ENCODE measurements at places on chromosomes 11 and 22.

DNA sequence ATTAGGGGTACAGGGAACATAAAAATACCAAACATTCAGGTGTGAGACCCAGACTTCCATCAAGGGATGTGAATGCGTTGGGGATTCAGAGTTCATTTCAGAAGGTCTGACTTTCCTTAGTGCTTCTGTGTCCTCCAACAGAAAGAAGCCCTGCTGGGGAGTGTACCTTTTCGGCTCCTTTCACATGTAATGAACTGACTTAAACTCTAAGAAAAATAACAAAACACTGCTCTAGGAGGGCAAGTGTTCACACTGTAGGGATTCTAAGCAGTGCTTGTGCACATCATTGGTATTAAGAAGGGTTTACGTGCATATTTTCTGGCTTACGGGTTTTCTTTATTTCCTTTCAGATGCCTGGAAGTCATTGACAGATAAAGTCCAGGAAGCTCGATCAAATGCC, 15.7 kb upstream of the TTC36 start:
- DNase-seq = no peak

DNA sequence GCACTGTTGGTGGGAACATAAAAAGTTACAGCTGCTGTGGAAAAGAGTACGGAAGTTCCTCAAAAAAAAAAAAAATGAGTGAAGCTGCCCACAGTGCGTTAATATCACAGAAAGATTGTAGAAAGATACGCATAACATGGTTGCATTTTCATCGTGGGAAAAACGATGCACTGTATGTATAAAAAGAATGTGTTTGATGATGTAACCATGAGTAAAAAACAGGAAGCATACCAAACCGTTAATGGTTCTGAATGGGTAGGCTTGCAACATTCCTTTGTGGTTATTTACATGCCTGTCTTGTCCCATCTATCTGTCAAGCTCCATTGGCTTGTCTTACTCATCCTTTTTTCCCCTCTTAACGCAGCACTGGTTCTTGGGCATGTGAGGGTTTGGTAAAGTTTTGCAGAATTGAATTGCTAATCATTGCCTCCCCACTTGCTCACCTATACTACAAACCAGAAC, 33.8 kb upstream of the DKK3 start:
- DNase-seq = peak; percentile 96

DNA sequence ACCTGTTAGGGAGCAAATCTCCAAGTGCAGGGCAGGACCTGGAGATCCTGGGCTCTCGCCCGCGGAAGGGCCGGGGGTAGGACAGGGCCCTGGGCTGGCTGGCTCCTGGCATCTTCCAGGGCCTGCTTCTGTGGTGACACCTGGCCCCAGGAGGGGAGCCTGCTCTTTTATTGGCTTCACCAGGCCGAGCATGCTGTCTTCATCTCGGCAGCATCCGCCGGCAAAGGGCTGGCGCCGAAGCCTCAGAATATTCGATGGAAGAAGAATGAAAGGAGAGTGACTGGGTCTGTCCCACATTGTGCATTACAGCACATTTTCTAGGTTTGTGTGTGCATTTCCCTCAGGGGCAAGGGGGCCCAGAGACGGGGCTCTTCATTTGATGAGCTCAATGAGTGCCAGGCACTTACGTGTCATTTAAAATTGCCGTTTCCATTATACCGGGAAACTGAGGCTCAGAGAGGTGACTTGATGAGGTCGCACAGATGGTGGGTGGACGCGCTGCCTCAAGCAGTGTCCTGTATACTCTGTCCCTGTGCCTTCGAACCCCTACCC, 70.0 kb downstream of the RBX1 start:
- no peak for DNase-seq

DNA sequence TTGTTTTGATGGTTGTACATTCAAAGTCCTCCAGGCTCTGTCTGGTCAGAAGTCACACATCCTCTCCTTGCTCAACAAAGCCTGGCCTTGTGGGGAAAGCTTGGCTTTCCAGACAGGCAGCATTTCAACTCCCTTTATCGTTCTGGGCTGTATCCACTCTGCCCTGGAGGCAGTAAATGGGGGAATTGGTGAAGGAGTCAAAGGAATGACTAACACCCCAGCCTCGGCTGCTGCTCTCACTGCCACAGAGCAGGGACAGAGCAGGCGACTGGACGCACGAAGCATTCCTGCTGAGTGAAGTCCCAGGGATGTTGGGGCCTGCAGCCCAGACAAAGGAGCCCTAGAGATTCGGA, 52.8 kb downstream of the WNT11 start:
- DNase-seq = no peak

DNA sequence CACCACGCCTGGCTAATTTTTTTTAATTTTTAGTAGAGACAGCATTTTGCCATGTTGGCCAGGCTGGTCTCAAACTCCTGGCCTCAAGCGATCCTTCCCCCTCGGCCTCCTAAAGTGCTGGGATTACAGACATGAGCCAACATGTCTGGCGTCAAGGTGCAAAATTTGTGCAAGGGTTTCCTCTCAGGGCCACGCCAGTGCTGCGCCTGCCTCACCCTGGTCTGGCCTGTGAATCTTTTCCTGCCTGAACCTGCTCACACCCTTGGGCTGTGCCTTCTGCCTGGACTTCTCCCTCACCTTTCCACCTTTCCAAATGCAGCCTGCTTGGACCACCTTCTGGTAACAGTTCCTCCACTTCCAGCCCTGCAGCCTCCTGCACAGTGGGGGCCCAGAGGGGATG, 43.4 kb downstream of the MCM5 start:
- DNase-seq = no peak

- no peak for DNase-seq
Observed at GRCh38 chr22:23250056-23250784, 69.9 kb downstream of the BCR start.

DNA sequence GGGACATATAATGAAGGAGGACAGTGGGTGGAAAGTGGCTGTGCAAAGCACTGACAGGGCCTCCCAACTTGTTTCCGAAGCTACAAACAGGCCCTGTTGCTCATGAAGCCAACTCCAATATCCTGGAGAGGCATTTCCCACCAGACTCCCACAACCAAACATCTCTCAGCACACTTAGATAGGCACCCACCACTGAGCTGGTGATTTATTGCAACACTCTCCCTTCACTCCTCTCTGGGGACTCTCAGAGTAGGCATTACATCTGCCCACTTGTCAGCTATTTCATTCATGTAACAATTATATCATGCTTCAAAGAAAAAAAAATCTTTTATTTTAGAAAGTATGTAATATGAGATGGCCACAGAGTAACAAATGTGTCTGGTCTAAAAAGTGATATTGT, 32.1 kb upstream of the PPP2R1B start:
- DNase-seq = no peak

- DNase-seq = no peak
Observed at GRCh38 chr11:13105237-13105844, 96.2 kb downstream of the RASSF10 start.

- DNase-seq = no peak
Observed at GRCh38 chr22:34736081-34736480, 329.9 kb upstream of the ISX start.

DNA sequence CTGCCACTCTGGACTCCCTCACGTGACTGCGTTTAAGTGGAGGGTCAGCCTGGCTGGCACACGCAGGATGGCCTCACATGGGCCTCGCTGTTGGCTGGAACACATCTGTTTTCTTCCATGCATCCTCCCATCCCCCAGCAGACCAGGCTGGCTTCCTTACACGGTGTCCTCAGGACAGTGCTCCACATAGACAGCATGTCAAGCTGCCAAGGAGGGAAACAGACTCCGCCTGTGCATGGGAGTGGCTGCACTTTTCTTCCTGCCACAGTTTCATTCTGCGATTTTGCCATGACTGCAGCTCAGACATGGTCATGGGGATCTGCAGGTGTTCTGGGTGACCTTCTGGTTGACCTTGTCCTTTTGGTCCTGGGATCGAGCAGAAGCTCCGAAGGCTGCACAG, 344.2 kb downstream of the SHANK2 start:
- no peak for DNase-seq

DNA sequence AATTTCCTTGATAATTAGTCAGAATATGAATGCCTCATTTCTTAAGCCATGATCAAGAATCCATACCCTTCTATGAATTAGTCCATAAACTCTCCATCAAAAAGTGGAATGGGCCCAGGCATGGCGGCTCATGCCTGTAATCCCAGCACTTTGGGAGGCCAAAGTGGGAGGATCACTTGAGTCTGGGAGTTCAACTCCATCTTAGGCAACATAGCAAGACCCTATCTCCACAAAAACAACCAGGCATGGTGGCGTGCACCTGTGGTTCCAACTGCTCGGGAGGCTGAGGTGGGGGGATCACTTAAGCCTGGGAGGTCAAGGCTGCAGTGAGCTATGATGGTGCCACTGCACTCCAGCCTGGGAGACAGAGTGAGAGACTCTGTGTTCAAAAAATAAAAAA, 52.1 kb upstream of the SHANK2 start:
- DNase-seq = no peak

GRCh38 chr22:27299181-27300085, 502.1 kb downstream of the MN1 start:
- DNase-seq = no peak

DNA sequence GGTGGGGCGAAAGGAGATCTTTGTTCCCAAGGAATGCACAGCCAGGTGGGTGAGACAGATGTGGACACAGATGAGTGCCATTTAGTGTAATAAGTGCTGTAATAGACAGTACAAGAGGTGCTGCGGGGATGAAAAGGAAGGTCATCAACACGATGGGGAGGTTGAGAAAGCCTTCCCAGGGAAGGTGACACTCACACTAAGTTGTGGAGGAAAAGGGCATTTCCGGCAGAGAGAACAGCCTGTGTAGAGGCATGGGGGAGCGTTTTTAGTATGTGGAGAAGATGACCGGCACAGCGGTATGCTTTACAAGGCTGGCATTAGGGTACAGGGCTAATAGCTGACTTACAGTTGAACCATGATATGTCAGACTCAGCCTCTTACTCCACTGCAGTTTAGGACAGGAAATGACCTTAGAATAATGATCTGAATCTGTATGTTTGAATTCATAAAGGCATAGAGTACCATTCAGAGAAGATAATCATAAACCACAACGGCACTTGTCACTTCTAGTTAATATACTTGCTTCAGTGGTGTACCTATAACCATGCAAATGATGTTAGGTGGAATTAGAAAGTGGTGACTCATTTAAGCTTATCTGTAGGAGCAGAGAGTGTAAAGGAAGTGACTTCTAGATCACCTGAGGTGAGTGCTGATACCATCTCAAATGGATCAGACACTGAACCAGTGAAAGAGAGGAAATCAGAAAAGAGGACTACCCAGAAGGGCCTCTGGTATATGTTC, 60.6 kb downstream of the FAM83F start:
- no peak for DNase-seq
